ENCODE measurements at places on chromosomes 12 and 14. TPM values are rescaled to one million over a fixed set of nuclear protein-coding genes. Genes with fewer than 3 reads are reported as not detected.

The LTBR gene
- 173 TPM for total RNA-seq

The GPR132 gene
- total RNA-seq: not detected

DNA sequence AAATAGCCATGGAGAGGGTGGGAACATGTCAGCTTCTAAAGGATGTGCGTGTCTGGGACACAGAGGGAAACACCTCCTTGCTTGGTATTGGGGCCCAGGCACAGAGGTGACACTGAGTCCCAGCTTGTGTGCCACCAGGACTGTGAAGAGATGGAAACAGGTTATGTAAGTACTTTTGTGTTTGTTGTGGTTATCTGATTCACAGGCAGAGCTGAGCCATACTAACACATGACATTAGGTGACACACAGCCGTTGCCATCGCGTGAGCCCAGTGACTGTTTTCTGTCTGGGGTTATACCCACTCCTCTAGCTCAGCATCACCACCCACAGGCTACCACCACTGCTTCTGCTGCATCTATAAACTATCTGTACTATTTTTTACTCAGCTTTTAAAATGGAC lies 12.1 kb upstream of the FLVCR2 start:
- H3K27me3 ChIP-seq: no peaks in the 10 kb centered on the region
- no peaks in the 10 kb centered on the region for H3K36me3 ChIP-seq
- H3K27ac ChIP-seq: no peak overlapping the region
- no peaks in the 10 kb centered on the region for H3K4me1 ChIP-seq

- H3K36me3 ChIP-seq: no peaks in the 10 kb centered on the region
- no peak overlapping the region for H3K4me3 ChIP-seq
- H3K27me3 ChIP-seq: no peaks in the 10 kb centered on the region
- H3K4me1 ChIP-seq: no peaks in the 10 kb centered on the region
- DNase-seq: no peak
- H3K27ac ChIP-seq: no peak overlapping the region
Measured at GRCh38 chr12:25771041-25771440, 187.4 kb upstream of the RASSF8 start.

The TBX5 gene
- not detected for total RNA-seq

- H3K36me3 ChIP-seq: no peaks in the 10 kb centered on the region
- H3K4me3 ChIP-seq: no peak overlapping the region
- H3K27me3 ChIP-seq: no peaks in the 10 kb centered on the region
- H3K27ac ChIP-seq: no peak overlapping the region
Measured at GRCh38 chr12:115507951-115508722, 769.4 kb downstream of the MED13L start.

The HOXC11 gene
- not detected for total RNA-seq

- H3K4me1 ChIP-seq: peaks cover 27% of the 10 kb centered on the region
- peak overlapping the region; percentile 27 for H3K4me3 ChIP-seq
- no peak overlapping the region for H3K27ac ChIP-seq
- no peaks in the 10 kb centered on the region for H3K27me3 ChIP-seq
- no peak for DNase-seq
- no peaks in the 10 kb centered on the region for H3K36me3 ChIP-seq
Measured at GRCh38 chr14:105526776-105527380, 495 bp downstream of the TMEM121 start.

GRCh38 chr12:105744371-105745058 lies 394.2 kb downstream of the NUAK1 start:
- no peak for DNase-seq
- H3K4me3 ChIP-seq: no peak overlapping the region
- H3K36me3 ChIP-seq: no peaks in the 10 kb centered on the region

DNA sequence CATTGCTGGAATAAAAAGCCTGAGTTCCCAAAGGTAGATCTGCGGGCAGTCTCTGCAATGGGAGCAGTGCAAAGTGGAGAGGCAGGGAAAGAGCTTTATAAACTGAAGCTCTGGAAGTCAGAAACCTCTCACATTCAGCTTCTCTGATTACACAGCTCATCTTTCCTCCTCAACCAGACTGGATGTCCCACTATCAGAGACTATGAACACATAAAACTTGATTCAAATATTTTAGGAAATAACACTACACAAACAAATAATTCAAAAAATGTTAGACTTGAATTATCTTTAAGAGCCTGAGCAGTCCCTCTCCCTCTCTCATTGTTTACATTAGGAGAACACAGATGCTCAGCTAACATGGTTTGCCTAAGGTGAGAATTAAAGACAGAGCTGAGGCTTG lies 72.9 kb downstream of the DENND5B start:
- H3K4me1 ChIP-seq: peaks cover 33% of the 10 kb centered on the region
- no peak overlapping the region for H3K27ac ChIP-seq
- no peaks in the 10 kb centered on the region for H3K27me3 ChIP-seq
- no peak for DNase-seq
- no peaks in the 10 kb centered on the region for H3K36me3 ChIP-seq

The TBK1 gene
- 14.8 TPM for total RNA-seq

DNA sequence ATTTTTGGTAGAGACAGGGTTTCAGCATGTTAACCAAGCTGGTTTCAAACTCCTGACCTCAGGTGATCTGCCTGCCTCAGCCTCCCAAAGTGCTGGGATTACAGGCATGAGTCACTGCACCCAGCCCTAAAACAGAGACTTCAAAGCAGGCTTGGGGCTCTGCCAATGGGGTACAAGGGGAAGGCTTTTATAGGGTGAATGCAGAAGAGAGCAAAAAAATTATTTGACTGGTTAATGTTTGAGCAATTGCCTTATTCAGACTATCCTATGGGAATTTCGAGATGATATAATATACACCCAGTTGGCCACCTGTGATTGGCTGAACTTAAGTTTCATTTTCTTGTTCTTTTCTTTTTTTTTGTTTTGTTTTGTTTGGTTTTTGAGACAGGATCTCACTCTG lies 31.5 kb upstream of the ACTN1 start:
- H3K4me3 ChIP-seq: no peak overlapping the region
- no peak for DNase-seq
- H3K27me3 ChIP-seq: no peaks in the 10 kb centered on the region
- H3K27ac ChIP-seq: no peak overlapping the region

GRCh38 chr12:12527820-12528296 lies 34.8 kb downstream of the DUSP16 start:
- H3K27ac ChIP-seq: peak overlapping the region; percentile 69
- H3K4me3 ChIP-seq: no peak overlapping the region
- no peak for DNase-seq
- H3K36me3 ChIP-seq: no peaks in the 10 kb centered on the region
- no peaks in the 10 kb centered on the region for H3K27me3 ChIP-seq

DNA sequence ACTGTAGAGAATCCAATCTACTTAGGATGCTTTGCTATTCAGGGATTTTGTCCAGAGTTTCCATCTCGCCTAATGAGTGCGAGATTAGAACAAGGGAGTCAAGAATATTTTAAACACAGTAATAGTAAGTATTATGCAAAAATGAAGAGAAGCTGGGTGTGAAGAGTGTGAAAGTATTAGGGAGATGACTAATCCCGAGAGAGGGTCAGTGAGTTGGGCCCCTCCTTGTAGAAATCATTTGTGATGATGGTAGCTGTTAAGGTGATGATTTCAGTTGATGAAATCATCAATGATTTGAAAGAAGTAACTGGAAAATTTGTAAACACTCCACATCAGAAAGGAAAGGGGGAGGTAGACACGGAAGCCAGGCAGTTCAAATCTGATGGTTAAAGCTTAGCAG lies 478.9 kb upstream of the MGAT4C start:
- H3K4me3 ChIP-seq: no peak overlapping the region
- no peaks in the 10 kb centered on the region for H3K4me1 ChIP-seq
- DNase-seq: no peak
- no peaks in the 10 kb centered on the region for H3K27me3 ChIP-seq
- no peak overlapping the region for H3K27ac ChIP-seq

GRCh38 chr14:55274751-55275150 lies 3.5 kb downstream of the FBXO34 start:
- H3K4me3 ChIP-seq: no peak overlapping the region
- H3K36me3 ChIP-seq: no peaks in the 10 kb centered on the region
- peak overlapping the region; percentile 95 for H3K27ac ChIP-seq
- no peak for DNase-seq
- peaks cover 64% of the 10 kb centered on the region for H3K4me1 ChIP-seq

The KRT83 gene
- total RNA-seq: not detected

DNA sequence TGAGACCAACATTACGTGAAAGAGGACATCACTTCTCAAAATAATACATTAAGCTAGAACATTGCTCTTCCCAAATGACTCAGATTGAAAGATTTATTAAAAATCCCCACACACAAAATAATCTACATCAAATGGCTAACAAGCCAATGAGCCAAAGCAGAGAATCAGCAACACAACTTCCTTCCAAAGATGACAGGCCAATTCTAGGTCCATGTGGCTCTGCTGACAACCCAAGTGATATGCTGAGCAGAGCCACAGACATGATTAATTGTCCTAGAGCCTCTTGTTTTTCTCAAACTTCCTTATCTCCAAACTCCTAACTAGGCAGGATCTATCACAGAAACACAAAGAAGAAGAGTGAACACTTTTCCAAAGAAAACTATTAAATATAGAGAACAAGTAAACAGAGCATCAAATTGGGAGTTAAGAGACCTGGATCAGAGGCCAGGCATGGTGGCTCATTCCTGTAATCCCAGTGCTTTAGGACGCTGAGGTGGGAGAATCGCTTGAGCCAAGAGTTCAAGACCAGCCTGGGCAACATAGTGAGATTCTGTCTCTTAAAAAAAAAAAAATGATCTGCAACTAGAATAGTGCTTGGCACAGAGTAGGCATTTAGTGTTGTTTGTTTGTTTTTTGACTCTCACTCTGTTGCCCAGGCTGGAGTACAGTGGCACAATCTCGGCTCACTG lies 38.5 kb downstream of the SENP1 start:
- peaks cover 22% of the 10 kb centered on the region for H3K36me3 ChIP-seq
- H3K27me3 ChIP-seq: no peaks in the 10 kb centered on the region
- DNase-seq: no peak
- no peaks in the 10 kb centered on the region for H3K4me1 ChIP-seq
- H3K4me3 ChIP-seq: no peak overlapping the region
- no peak overlapping the region for H3K27ac ChIP-seq

The PRR4 gene
- total RNA-seq: not detected

DNA sequence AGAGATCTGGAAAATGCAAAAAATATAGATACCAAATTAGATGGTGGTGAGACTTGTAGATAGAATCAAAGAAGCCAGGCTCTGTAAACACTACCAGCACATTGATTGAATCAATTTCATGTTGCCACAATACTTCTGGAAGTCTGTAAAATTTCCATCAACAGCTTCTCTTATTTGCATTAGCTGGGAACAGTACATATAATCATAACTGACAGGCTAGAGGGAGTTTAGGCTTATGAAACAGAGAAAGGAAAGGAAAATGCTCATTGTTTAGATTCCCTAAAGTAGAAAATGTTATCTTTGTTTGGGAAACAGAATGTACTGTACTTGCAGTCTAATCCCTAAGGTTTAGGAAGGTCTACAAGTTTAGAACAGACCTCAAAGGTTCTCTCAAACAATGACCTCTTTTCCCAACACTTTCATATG lies 335.2 kb downstream of the CEP128 start:
- no peak overlapping the region for H3K27ac ChIP-seq
- H3K4me3 ChIP-seq: no peak overlapping the region
- H3K36me3 ChIP-seq: no peaks in the 10 kb centered on the region
- DNase-seq: no peak
- H3K4me1 ChIP-seq: peaks cover 11% of the 10 kb centered on the region
- H3K27me3 ChIP-seq: no peaks in the 10 kb centered on the region

The WNT1 gene
- total RNA-seq: not detected

- no peaks in the 10 kb centered on the region for H3K36me3 ChIP-seq
- no peak overlapping the region for H3K27ac ChIP-seq
- H3K27me3 ChIP-seq: no peaks in the 10 kb centered on the region
Measured at GRCh38 chr12:103399986-103400385, 95.8 kb downstream of the C12orf42 start.

The EMP1 gene
- 29.0 TPM for total RNA-seq

GRCh38 chr12:48978741-48979601 lies 849 bp downstream of the WNT1 start:
- H3K36me3 ChIP-seq: no peaks in the 10 kb centered on the region
- H3K27ac ChIP-seq: no peak overlapping the region
- H3K27me3 ChIP-seq: no peaks in the 10 kb centered on the region
- H3K4me1 ChIP-seq: peaks cover 43% of the 10 kb centered on the region

- no peaks in the 10 kb centered on the region for H3K27me3 ChIP-seq
- no peak for DNase-seq
- peaks cover 11% of the 10 kb centered on the region for H3K36me3 ChIP-seq
- H3K4me1 ChIP-seq: peaks cover 12% of the 10 kb centered on the region
Measured at GRCh38 chr12:53530061-53530460, 22.8 kb upstream of the NPFF start.

The TUNAR gene
- total RNA-seq: not detected

- H3K36me3 ChIP-seq: no peaks in the 10 kb centered on the region
- H3K4me1 ChIP-seq: peaks cover 4% of the 10 kb centered on the region
- DNase-seq: no peak
- no peak overlapping the region for H3K4me3 ChIP-seq
- no peak overlapping the region for H3K27ac ChIP-seq
Measured at GRCh38 chr14:99818503-99819036, 25.4 kb downstream of the EML1 start.

DNA sequence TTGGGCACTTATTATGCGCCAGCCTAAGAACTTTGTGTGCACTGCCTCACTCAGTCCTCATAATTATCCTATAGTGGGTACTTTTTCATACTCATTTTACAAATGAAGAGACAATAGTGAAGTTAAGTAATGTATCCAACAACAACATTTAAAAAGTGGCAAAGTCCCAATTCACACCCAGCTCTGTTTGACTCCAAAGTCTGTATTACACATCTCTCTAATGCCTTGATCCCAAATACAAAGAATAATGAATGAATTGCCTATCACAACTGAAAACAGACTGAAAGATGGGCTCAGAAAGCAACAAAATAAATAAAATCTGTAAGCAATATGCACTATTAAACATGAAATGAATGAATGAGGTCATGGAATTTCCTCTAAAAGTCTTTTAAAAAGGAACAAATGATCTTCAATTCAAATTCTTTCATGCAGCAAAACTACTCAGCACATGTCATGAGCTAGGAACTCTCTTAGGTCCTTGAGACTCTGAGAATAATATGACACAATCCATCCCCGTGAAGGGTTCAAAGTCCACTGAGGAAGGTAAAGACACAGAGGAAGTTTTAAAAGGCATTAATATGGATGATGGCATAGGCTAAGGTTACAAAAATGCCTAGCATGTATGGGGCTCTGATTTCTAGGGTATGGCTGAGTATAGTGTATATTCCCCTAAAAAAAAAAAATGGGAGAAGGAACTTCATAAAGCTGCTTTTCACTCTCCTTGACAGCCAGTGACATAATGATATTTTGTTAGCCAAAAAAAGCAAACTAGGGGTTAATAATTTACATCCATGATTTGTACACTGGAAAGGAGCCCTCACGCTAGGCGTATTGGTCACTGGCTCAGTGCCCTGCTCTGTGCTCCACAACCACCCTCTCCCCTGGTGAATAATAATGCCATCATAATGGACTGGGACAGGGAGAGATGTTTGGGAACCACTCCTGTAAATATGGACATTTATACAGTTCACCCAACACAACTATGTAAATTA lies 103.4 kb downstream of the SLC2A13 start:
- peak; percentile 40 for DNase-seq
- no peak overlapping the region for H3K4me3 ChIP-seq
- no peaks in the 10 kb centered on the region for H3K36me3 ChIP-seq
- peaks cover 15% of the 10 kb centered on the region for H3K4me1 ChIP-seq

GRCh38 chr14:90759370-90760077 lies 56.7 kb downstream of the TTC7B start:
- no peaks in the 10 kb centered on the region for H3K36me3 ChIP-seq
- DNase-seq: no peak
- H3K27me3 ChIP-seq: no peaks in the 10 kb centered on the region
- H3K4me1 ChIP-seq: peaks cover 13% of the 10 kb centered on the region
- no peak overlapping the region for H3K4me3 ChIP-seq

The ABCD2 gene
- total RNA-seq: 2.0 TPM

- no peak for DNase-seq
- no peaks in the 10 kb centered on the region for H3K36me3 ChIP-seq
- no peak overlapping the region for H3K27ac ChIP-seq
Measured at GRCh38 chr12:76704693-76705092, 59.2 kb upstream of the ZDHHC17 start.

- no peak overlapping the region for H3K4me3 ChIP-seq
- peaks cover 10% of the 10 kb centered on the region for H3K4me1 ChIP-seq
- no peaks in the 10 kb centered on the region for H3K36me3 ChIP-seq
Measured at GRCh38 chr12:66108386-66108785, 22.2 kb downstream of the LLPH start.

Measured in body of pancreas (tissue), 4 donors.